ENCODE measurements at places on chromosomes 2 and 18.

DNA sequence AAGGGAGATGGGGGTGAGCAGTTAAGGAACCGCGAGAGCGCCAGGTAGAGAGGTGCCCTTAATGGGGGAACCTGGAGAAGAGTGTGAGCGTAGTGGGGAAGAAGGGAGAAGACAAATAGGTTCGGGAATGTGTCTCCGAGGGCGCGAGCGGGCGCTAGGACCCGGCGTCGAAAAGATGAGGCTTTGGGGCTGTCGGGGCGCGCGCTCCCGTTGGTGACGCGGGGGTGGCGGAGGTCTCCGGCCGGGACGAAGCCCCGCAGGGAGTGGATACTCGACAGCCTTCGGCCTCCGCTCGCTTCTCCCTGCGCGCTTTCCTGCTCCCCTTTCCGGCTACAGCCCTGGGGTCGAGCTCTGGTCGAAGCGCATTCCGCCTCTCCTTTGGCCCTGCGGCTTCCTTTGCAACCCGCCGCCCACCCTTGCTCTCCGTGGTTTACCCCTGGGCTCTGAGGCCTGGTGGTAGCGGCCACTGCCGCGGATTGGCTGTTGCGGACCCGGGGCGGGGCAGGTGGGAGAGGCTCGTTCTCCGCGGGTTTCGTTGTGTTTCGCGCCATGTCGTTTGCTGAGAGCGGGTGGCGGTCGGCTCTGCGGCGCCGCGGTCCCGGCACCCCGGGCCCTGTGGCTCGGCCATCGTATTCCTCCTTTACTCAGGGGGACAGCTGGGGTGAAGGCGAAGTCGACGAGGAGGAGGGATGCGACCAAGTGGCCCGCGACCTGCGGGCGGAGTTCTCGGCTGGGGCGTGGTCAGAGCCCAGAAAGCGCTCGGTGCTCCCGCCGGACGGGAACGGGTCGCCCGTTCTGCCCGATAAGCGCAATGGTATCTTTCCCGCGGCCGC is at the start of gene ARL6IP6:
ARL6IP6 (plus strand) TSS at position 545 of the 833 bp plus-strand sequence; CDS start at position 550, 5 bp downstream.
- DNase-seq, result peak; percentile 49

DNA sequence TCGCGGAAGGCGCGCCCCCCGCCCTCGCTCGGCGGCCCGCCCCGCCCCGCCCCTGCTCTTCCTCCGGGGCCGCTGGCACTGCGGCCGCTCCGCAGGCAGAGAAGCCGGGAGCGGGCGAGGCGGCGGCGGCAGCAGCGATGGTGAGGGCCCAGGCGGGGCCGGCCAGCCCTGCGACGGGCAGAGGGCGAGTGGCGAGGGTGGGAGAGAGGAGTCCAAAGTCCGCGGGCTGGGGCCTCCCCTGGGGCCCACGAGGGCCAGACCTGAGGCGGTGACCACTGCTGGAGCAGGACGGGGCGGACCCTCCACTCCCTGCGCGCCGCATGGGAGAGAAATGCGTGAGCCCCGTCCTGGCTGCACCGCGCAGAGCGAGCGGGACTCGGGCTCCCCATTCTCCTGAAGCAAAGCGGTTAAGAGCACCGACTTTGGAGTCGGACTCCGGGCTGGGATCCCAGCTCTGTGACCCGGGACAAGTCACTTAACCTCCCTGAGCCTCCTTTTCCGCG is at the start of gene VAMP5:
VAMP5 (plus strand) TSS at position 78 of the 503 bp plus-strand sequence; CDS start at position 138, 60 bp downstream.
- DNase-seq, result no peak

DNA sequence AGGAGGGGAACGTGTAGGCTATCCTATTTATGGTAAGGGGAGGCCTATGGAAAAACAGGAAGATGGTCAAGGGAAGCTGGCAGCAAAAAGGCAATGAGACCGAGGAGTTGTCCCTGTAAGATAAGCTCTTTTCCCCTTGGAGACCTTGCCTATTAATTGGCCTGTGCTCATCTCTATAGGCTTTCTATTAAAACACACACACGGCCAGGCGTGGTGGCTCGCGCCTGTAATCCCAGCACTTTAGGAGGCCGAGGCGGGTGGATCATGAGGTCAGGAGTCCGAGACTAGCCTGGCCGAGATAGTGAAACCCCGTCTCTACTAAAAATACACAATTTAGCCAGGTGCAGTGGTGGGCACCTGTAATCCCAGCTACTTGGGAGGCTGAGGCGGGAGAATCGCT is 32.1 kb downstream of the EPAS1 start:
- no peak for DNase-seq

- DNase-seq, result no peak
Observed at GRCh38 chr18:45019469-45019868, 338.8 kb downstream of the SETBP1 start.

DNA sequence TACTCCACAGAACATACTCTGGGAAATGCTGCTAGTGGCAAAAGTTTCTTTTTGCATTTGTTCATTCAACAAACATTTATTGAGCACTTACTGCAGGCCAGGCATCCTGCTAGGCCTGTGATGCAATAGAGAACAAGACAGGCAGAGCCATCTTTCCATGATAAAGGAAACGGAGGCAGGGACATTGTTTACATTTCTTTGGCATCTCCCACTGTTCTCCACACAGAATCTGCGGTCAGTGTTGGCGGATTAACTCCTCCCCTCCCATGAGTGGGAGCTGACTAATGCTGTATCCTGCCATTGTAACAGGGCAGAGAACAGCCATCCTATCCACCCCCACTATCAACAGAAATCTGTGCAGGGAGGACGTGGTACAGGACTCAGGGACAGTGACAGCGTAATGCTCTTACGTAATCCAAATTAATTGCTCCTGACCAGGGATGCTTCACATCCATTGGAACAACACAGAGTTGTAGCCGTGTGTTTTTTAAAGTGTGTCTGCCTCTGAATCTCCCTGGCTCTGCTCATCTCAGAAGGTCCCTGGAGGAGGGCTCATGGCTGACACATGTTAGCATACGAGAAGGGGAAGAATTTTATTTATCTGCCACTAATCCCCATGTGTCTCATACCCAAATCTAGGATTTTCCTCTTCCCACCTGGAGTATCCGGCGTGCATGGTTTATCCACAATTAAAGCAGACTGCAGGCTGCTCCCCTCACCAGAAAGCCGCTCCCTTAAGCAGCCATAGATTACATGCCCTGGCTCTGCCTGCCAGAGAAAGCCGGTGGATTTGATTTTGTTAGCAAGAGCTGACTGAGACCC is 32.3 kb downstream of the STEAP3 start:
- DNase-seq, result peak; percentile 17

DNA sequence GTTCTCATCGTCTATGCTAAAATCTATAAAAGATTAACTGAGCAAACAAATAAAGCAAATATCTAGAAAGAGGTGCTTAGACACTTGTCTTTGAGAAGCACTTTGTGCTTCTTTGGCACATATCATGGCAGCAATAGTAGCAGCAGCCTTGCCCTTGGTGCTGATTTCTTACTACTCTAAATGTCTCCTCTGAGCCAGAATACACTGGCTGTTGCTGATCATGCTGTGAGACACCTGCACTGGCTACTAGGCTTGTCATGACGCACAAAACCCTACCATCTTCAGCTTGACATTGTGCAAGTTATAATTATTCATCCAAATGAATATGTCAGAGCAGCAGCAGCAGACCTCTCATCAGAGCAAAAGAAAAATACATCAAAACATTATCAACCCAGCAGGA is 46.7 kb downstream of the FANCL start:
- peak; percentile 90 for DNase-seq

DNA sequence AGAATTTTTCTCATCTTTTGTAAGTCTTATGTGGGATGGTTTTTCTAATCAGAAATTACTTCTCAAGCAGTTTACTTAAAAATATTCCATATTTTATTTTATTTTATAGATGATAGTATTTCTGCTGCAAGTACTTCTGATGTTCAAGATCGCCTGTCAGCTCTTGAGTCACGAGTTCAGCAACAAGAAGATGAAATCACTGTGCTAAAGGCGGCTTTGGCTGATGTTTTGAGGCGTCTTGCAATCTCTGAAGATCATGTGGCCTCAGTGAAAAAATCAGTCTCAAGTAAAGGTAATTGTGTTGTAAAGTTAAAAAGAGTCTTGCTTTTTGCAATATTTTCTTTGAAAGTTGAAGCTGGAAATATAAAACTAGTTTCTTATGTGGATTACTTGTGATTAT is 76.2 kb downstream of the EML4 start:
- DNase-seq, result no peak

DNA sequence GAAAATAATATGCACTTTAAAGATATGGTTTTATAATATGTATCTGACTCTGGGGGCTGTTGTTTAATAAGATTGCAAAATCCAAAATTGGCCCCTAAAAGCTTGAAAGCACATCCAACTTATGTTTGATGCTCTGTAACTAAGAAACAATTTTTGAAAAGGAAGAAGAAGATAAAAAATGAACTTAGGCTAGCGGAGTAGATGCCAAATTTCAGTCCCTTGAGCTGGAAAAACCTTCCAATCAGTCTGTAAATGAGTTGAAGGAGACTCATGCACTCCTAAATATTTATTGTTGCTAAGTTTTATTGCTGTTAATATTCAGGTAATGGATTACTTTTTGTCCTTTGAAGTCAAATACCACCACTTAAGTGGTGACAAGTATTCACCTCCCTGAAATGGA is 465.0 kb downstream of the ZEB2 start:
- DNase-seq, result no peak

- no peak for DNase-seq
Observed at GRCh38 chr2:128261245-128262128, 57.2 kb downstream of the HS6ST1 start.

DNA sequence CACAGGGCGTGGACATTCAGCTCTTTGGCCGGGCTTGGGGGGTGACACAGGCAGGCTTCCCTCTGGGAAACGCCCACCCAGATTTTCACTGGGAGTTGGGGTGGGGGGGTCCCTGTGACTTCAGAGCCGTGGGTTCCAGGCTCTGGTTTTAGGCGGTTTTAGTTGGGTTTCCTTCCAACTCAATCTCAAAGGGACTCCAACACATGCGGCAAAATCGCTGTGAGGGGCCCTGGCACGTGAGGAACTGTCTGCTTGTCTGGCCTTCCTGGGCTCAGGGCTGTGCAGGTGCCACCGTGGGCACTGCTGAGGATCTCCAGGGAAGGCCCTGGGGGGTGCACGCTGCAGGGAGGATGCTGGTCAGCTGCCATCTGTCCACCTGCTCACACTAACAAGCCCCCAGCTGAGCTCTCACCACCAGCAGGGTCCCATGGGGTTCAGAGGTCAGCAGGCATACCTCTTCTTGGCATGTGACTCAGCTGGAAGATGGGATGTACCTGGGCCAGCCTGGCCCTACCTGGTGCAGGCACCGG is 11.7 kb downstream of the HS6ST1 start:
- DNase-seq, result no peak

DNA sequence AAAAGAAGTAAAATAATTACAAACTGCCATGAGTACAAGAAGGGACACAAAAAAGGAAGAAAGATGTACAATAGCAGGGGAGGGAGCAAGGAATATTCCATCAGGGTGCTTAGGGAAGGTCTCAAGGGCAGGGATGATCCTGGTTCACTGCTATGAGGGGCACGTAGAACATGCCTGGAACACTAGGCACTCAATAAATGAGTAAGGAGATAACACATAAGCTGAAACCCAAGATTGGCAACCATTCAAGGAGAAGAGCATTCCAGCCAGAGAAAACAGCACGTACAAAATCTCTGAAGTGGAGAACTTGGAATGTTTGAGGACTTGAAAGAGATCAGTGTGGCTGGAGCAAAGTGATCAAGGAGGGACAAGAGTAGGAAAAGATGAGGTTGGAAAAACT is 103.2 kb downstream of the FAM161A start:
- no peak for DNase-seq

GRCh38 chr2:145108361-145108778 is 588.5 kb upstream of the ZEB2 start:
- no peak for DNase-seq

- no peak for DNase-seq
Observed at GRCh38 chr18:58604311-58604710, 24.6 kb downstream of the ALPK2 start.

GRCh38 chr2:206881708-206882410 is 57.5 kb upstream of the CPO start:
- no peak for DNase-seq

DNA sequence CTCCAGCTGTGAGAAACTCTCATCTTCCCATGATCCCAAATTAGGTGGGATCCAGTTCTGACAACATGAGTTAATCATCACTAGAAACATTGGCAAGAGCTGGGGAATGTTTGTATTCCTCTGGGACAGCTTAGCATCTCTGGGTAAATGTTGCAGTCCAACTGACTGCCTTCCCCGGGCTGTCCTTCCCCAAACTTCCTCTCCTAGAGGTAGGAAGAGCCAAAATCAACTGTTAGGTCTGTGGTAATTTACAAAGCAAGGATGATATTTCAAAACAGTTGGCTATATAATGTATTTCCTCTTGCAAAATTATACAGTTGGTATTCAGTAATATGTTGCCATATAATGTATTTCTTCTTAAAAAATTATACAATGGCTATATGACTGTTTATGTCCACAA is 148.5 kb downstream of the MGAT5 start:
- DNase-seq, result no peak

GRCh38 chr2:148721991-148722777 is 77.6 kb downstream of the EPC2 start:
- DNase-seq, result no peak

DNA sequence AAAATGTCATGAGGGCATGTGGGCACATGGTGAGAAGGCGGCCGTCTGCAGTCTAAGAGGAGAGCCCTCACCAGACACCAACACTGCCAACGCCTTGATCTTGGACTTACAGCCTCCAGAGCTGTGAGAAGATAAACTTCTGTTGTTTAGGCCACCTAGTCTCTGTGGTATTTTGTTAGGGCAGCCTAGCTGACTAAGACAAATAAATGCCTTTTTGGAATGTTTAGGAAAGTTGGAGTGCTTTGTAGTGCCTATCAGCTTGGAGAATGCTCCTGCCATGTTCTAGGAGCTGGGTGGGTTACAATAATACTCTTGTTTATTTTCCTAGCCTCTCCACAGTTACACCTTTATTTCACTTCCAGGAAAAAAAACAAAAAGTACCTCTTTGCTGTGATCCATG is 92.0 kb downstream of the SPP2 start:
- no peak for DNase-seq

DNA sequence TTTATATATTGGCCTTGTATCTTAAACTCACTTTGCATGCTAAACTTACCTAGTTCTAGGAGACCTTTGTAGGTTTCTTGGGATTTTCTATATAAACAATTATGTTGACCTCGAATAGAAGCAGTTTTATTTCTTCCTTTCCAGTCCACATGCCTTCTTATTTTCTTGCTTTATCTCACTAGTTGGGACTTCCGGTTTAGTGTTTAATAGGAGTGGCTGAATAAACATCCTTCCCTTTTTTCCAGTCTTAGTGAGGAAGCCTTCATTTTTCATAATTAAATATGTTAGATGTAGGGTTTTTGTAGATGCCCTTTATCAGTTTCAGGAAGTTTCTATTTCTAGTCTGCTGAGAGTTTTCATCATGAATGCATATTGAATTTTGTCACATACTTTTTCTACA is 347.3 kb upstream of the HNRNPA3 start:
- DNase-seq, result no peak

GRCh38 chr2:43689999-43690398 is 13.8 kb upstream of the C1GALT1C1L start:
- DNase-seq, result no peak
